ENCODE measurements at places on chromosomes 4 and X.

DNA sequence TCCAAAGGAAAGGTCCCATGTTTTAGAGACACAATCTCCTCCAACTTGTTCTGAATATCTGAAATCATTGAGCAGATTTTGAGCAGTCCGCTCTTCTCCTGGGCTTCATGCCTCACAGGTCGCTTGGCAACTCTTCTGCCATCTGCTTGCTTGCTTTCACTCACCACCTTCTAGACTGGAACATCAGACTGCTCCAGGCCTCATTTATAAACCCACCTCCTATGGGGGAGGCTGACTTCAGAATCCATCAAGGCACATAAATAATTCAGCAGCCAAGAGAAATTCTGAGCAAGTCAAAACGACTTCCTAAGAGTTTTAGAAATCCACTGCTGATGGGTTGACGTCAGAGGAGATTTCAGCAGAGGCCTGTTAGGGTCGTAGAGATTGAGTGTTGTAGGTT, 64.1 kb downstream of the FAM184B start:
- no peak for DNase-seq

GRCh38 chrX:50818986-50819385, 5.0 kb upstream of the SHROOM4 start:
- no peak for DNase-seq

GRCh38 chr4:145347684-145348083, 134.0 kb upstream of the SMAD1 start:
- no peak for DNase-seq

- DNase-seq, result no peak
Observed at GRCh38 chr4:154406018-154406795, 85.4 kb downstream of the DCHS2 start.

DNA sequence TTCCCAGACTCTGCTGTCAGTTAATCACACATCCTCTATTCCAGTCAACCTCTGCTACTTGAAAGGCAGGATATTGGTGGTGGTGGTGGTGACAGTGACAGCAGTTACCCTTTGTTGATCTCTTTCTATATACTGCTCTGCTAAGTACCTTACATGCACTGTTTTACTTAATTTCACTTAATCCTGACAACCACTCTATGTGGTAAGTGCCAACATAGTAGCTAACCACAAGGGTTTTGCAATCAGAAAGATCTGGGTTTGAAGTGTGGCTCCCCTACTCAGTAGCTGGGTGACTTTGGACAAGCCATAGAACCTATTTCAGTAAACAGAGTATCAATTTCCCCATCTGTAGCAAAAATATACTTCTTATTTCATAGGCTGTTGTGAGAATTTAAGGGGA, 24.2 kb upstream of the F9 start:
- DNase-seq, result no peak

GRCh38 chr4:76578002-76578560, 143.1 kb downstream of the SHROOM3 start:
- no peak for DNase-seq

DNA sequence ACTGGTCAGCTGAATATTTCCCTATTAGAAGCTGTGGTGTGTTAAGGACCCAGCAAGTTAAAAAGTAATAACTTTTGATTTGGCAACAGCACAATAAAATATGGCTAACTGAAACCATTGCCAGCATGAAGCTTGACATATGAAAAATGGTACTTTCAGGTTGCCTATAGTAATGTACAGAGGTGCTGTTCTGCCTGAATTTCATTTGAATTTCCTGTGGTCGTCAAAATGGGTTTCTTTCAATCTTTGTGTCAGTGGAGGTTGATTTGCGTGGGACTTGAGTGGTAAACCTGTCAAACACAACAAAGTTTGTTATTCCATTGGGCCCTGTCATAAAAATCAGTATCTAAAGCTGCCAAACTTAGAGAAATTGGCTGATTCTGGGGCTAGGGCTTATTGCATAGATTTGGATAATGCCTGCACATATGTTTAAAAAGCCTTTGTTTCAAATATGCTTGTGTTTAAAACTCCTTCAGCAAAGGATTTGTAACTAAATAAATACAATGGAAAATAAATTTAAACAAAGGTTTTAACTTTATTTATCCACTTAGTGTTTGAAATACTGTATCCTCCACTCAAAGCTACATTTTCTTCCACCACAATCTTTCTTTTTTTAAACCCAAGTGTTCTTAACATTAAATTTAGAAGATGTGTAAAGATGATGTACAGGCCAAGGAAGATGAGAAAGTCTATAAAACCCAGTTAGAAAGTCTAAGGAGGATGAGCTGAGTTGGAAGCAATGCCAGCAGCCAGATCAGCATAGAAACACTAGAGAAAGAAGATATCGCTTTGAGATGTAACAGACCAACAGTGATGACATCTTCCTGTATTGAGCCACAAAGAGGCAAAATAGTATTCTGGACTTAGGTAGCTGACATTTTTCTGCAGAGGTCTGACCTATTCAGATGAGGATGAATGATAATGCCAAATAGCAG, 134.8 kb upstream of the GIMD1 start:
- DNase-seq, result no peak

DNA sequence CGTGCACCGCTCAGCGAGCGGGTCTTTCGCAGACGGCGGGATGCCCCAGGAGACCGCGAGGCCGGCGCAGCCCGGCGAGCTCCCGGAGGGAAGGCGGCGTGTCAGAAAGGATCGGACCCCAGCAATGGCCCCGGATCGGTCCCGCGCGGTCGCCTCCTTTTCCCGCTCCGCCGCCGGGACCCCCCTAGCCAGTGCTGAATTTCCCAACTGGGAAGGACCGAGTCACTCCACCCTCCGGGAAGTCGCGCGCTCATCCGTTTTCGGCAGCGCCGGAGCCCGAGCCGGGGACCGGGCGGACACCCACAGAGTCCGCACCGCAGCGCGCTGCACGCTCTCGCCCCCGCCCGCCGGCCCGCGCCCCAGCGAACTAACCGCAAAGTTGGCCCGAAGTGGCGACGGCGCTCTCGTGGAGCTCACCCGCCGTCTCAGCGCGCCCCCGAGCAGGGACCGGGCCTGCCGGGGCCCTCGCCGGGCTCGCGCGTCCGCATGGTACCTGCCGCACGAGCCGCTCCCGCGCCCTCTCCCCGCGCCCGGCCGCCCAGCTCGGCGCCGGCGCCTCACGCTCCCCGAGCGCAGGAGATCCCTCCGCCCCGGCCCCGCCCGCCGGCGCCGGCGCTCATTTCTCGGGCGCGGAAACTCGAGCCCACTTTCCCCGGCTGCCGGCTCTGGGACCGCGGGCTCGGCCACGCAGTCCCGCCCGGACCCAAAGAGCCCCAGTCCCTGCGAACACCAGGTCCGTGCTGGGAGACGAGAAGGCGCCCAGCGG, at the start of gene FAT1:
FAT1 (minus strand) TSS at position 565 of the 766 bp plus-strand sequence. CDS start 14,029 bp downstream, outside the sequence.
- no peak for DNase-seq

GRCh38 chr4:47838445-47838844, 578 bp upstream of the CORIN start:
- no peak for DNase-seq

GRCh38 chrX:18389966-18390365, 35.4 kb upstream of the CDKL5 start:
- no peak for DNase-seq

GRCh38 chrX:270848-271367, 10.3 kb upstream of the PLCXD1 start:
- no peak for DNase-seq

DNA sequence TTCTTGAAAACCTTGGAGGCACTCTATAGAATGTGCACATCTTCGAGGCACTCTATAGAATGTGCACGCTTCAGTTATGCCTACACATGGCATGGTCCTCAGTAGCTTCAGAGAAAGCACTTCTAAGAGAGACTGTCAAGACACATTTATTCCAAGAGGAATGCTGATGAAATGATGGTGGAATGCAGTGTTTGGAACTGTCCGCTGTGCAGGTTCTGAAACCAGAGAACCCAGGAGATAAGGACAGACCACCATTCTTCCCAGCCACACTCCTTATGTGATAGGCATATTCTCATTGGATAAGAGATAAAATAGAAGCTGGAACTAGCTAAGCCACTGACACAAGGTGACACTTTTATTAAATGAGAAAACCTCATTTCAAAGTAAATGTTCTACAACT, 263.3 kb downstream of the NLGN4X start:
- DNase-seq, result no peak

DNA sequence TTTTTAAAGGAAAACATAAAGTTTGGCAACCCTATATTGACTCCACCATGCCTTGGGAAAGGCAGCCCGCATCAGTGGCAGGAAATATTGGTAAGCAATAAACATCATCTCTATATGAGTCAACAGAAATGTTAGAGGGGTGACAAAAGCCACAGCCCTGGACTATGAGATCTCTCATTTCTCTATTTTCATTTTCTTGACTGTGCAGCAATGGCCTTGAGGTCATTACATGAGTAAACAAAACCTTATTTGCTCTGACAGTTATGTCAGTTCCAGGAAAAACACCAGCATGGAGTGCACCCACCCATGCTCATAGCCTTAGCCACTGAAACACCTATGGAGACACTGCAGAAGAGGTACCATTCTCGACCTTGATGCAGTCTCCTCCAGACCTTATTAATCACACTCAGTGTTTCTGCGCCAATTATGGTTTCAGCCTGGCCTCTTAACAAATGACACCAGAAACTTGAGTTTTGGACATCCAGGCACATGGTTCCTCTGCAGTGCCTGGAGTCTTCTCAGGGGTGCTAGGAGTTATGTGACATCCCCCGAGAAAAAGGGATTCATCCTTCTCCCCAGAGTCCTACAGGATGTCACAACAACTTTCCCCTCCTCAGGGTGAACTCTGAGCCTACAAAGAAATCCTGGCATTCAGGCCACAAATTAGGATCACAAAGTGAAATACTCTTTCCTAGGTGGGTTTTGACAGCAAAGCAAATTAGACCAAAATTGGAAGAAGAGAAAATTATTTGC, 16.0 kb upstream of the HPGD start:
- DNase-seq, result no peak

DNA sequence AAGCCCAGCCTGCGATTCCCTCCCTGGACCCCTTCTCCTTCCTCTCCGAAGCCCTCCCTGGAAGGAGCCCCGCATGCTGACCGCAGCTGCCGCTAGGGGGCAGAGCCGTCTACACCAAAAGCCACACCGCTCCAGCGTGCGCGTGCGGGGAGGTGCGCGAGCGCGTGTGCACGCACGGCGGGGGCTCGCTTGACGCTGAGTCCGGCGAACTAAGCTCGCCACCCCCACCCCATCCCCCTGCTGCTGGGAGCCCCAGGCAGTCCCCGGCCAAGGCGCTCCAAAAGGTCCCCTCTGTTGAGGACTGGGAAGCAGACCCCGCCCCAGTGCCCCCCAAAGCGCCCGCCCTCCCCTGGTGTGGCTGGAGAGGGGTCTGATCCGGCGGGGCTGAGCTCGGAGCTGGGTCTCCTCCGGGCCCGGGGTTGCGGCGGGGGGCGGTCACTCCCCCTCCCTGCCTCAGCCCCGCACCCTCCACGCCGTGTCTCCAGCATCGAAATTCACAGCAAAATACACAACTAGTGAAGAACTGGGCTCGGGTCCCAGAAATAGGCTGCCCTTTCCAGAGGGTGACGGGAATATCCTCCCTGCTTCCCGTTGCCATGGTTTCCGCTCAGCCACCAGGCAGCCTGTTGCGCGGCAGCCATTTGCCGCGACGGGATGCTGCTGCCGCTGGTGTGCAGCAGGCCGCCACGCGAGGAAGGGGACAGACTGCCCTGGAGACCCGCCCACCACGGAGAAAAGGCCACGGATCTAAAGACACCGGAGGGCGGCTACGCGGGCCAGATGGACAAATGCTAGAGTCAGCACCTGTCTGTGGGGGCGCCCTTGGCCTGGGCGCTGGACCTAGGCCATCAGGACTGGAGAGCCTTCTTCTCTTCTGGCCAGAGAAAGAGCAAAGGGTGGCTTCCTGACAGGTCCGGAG, 11.2 kb upstream of the CCNQ start:
- DNase-seq, result no peak

GRCh38 chrX:68363984-68364383, 69.3 kb downstream of the OPHN1 start:
- DNase-seq, result no peak

Data from HFF-Myc (cell line).